Osteoblast (primary cell): ENCODE measurements at places on chromosomes 1 and 21. TPM values are rescaled to one million over a fixed set of nuclear protein-coding genes. Genes with fewer than 3 reads are reported as not detected.

The TAS1R1 gene
- under 0.01 and 0.29 TPM in 2 replicates for total RNA-seq

The PCAT6 gene
- 0.29 and 0.72 TPM in 2 replicates for total RNA-seq

The PLA2G2A gene
- total RNA-seq, result not detected in 2 replicates

The DNAJC6 gene
- 10.5 and 11.8 TPM in 2 replicates for total RNA-seq

The TMEM54 gene
- 16.5 and 22.4 TPM in 2 replicates for total RNA-seq

The FCRL5 gene
- total RNA-seq, result under 0.01 TPM in 1 of 2 replicates, not detected in the other

The TRIM67 gene
- total RNA-seq, result 0.29 and 0.36 TPM in 2 replicates

The MAN1C1 gene
- 16.3 and 28.0 TPM in 2 replicates for total RNA-seq

The OR10R2 gene
- not detected in 2 replicates for total RNA-seq

The CLK2 gene
- total RNA-seq, result 17.4 and 19.7 TPM in 2 replicates

The SHISAL2A gene
- total RNA-seq, result not detected in 2 replicates

The OR2T34 gene
- not detected in 2 replicates for total RNA-seq
